ENCODE measurements at places on chromosomes 16 and 17.

DNA sequence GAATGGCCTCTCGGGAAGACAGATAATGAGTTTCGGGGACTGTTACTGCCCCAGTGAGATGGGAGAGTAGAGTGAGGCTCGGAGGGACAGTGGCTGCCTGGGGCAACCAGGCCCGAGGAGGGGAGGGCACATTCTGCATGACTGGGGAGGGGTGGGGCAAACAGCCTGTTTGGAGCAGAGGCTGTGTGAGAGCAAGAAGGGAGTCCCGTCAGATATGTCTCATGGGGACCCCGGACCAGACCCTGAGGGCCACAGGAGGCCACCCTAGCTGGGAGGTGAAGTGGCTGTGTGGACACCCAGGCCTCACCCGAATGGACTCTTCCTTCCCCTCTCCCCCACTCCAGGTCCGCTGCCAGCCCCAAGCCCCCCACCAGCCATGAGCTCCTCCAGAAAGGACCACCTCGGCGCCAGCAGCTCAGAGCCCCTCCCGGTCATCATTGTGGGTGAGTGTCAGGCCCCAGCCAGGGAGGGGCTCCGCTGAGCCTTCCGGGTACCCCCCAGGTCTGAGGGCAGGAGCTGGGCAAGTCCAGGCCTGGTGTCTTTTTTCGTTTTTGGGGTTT lies 4.3 kb downstream of the OSGIN1 start:
- DNase-seq = no peak

DNA sequence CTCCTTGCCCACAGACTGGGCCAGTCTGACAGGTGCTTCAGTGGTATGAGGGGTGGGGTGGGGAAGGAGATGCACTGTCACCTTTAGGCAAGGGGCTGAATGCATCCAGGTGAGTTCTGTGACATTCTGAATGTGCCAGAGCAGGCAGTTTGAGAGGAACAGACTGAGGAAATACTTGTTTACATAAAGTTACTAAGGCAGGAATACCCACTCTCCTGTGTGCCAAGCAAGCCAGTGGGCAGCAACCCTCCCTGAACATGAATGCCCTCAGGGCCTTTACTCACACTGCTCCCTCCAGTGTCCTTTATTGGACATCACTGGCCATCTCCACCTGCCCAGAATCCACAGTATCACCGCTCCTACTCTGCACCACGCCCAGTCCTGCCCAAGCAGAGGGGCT lies 33.1 kb upstream of the ULK2 start:
- DNase-seq = no peak

DNA sequence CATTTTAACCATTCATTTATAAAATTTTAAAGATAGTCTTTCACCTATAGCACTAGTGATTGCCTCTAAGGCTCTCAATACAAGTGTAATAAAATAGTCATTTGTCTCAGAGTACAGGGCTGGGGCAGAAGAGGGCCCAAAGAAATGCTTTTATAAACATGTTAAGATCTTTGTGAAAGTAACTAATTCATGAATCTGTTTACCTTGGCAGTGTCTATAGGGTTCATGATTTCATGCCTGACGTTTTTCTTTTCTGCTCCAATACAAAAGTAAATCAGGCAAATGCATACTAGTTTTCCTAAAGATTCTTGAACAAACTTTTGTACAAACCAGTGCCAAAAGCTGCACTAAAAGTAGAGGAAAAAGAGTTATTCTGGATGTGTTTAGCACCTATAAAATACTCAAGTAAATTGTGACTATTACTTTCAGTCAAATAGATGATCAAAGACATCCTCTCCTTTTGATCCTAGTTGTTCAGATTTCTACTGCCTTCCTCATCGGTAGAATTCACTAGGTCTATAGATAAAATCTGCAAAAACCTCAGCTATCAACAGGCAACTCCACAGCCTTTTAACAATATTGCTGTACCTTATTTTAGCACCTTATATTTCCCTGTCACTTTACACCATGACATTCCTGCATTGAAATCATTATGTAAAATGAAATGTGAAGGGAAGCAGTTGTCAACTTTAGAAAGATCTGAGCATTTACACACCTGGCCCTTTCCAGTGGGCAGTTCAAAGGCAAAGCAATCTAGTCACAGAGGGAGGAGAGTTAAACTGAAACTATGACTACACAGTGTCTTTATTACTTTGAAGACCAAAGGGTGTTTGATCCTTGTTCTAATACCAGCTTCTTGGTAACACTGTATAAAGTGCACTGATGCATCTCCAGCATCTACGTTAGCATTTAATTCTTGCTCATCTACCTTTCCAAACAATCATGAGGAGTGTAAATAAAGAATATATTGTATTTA lies 100.0 kb upstream of the MED13 start:
- no peak for DNase-seq

GRCh38 chr17:11506635-11507034 lies 91.6 kb upstream of the DNAH9 start:
- DNase-seq = peak; percentile 4

GRCh38 chr16:11780991-11781680 lies 15.9 kb downstream of the ZC3H7A start:
- no peak for DNase-seq

DNA sequence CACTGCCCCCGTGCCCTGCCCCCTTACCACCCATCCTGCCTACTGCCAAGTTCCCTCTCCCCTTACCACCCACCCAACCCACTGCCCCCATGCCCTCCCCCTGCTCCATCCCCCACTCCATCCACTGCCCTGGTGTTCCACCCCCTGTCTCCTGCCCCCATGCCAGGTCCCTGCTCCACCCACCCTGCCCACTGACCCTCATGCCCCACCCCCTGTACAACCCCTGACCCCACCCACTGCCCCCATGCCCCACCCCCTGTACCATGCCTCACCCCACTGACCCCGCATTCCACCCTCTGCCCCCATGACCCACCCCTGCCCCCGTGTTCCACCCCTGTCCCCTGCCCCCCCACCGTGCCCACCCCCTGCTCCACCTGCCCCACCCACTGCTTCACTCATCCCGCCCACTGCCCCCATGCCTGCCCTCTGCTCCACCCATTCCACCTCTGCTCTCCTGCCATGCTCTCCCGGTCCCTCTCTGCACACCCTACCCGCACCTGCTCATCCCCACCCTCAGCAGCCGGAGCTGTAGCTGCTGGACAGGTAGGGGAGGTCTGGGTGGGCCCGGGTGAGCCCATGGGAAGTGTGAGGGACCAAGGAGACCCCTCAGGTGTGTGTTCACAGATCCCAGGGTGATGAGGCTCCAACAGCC lies 7.4 kb upstream of the FN3KRP start:
- DNase-seq = no peak

GRCh38 chr17:41687828-41688640 lies 651 bp upstream of the EIF1 start:
- peak; percentile 26 for DNase-seq

DNA sequence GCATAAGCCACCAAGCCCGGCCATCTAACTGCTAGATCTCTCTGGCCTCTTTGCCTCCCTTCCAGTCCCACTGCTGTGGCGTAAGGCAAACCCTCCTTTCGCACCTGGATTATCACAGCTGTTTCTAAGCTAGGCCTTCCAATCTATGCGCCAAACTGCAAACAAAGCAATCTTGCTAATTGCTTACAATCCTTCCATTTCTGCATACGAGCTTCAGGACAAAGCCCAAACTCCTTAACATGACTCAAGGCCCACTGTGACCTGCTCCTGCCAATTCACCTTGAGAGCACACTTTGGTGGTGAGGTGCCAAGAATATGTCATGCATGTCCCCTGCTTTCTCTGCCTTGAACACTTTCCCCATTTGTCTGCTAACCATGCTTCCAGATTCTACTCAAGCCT lies 6.0 kb upstream of the ARL5C start:
- no peak for DNase-seq

Measured in iris pigment epithelial cell (primary cell).